NCI-H2171 (cell line): ENCODE measurements at places on chromosomes 3 and 15.

GRCh38 chr3:191282251-191283185 is 46.7 kb upstream of the CCDC50 start:
- no peak for DNase-seq

DNA sequence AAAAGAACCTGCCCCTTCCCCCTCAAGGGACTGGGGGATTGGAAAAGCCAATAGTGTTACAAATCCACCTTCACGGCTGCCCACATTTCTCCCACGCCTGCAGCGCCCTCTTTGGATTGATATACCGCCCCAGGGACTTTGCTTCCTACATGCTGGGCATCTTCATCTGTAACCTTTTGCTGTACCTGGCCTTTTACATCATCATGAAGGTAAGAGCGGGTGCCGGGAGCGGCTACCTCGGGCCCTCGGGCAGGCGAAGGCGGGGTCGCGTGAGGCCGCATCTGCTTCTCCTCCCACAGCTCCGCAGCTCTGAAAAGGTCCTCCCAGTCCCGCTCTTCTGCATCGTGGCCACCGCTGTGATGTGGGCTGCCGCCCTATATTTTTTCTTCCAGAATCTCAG is 73.1 kb downstream of the USF3 start:
- no peak for DNase-seq

DNA sequence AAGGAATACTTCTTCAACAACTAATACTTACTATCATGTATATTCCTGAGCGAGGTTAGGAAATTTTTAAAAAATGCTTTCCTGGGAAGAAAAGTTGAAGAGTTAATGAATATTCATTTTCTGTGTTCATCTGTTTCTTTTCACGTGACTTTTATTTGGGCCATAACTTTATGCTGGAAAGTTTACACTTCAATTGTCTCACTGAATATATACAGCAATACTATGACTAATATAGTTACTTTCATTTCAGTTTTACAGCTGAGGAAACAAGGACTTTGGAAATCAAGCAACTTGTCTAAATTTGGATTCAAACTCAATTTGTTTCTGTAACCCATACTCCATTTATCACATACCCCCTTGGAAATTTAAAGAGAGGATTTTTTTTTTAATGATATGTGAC is 894.2 kb downstream of the ROBO1 start:
- DNase-seq: no peak

- no peak for DNase-seq
Observed at GRCh38 chr3:186511245-186511644, 32.9 kb downstream of the CRYGS start.

GRCh38 chr15:96066852-96067495 is 263.5 kb upstream of the NR2F2 start:
- no peak for DNase-seq

DNA sequence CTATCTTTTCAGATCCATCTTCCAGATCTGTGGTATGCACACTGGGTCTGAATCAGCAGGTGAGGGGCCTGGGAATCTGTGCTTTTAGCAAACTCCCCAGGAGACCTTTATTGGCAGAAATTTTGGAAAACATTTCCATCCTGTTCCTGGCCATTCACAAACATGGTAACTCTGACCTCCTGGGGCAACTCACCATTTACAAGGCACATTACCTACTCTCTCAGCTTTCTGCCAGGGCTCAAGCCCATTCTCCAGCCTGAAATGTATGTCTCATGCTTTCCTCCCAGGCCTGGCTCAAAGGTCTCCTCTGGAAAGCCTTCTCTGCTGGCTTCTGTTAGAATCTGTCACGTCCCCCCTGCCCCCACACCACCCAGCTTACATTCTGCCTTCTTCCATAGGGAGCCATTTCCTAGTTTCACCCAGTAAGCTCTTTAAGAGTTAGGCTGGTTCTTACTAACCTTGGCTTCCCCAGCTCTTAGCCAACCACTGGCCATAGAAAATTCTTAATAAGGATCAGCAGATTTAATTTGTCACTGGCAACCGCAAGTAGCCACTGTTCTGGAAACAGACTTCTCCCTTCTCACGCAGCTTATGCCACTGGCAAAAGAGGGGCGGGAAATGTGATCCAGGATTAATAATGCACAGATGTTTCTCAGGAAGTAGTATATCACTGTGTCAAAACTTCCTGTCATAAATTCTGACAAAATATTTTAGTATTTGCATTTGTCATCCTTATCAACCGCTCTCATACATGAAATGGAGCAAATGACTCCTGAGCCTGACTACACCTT is 55.0 kb downstream of the RORA start:
- DNase-seq: no peak

DNA sequence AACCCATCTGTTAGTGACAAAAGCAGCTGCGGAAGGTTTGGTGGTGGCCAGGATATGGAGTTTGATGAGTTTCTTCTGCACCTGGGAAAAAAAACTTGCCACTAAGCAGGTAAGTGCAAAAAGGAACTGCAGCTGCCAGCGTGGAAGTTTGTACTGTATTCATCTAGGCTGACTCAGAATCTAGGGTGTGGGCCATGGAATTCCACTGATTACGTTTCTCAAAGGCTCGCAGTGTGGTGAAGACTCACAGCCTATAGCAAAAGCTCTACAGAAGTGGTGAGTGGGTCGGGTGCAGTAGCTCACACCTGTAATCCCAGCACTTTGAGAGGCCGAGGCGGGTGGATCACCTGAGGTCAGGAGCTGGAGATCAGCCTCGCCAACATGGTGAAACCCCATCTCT is 334.6 kb upstream of the GRM7 start:
- DNase-seq: no peak

DNA sequence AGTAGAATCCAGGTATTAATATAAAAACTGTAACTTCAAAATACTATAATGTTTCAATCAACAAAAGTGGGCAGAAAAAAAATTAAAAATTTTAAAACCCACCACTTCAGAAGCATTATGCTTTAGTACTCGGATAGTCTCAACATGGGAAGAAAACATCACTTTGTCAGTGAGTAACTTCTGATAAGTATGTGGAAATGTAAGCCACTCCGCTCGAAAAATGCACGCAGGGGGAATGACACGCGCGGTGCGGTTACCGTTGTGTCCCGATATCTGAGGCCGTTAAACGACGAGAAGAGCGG is 656 bp downstream of the NGLY1 start:
- no peak for DNase-seq

- no peak for DNase-seq
Observed at GRCh38 chr3:2661078-2661477, 449.1 kb downstream of the IL5RA start.

- DNase-seq: no peak
Observed at GRCh38 chr15:88621789-88622604, 857 bp downstream of the AEN start.

DNA sequence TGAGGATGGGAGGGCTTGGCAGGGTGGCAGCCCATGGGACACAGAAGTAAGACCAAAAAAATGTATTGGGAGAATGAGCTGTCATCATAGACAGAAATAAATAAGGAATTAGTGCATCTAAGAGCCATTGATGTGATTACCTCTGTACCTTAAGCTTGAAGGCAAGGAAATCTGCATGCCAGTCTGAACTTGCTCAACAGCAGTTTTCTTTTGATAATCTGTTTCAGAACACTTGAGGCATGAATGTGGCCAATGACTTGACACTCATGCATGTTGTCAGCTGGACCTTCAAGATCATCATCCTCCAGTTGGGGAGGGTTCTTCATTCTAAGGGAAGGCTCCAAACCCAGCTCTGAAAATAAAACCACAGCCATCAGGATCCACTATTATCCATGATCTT is 148.5 kb downstream of the DCLK3 start:
- no peak for DNase-seq

DNA sequence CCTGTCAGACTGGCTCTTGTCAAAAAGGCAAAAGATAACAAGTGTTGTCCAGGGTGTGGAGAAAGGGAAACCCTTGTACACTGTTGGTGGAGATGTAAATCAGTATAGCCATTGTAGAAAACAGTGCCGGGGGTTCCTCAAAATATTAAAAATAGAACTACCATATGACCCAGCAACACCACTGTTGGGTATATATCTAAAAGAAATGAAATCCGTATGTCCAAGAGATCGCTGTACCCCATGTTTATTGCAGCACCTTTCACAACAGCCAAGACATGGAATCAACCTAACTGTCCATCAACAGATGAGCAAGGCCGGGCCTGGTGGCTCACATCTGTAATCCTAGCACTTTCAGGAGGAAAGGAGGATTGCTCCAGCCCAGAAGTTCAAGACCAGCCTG is 6.2 kb downstream of the CYFIP1 start:
- no peak for DNase-seq
